ENCODE measurements at places on chromosomes 12 and 14.
A peak's percentile ranks its signal among the peaks of the same experiment; 100 is the strongest.

- DNase-seq = no peak
Measured at GRCh38 chr12:561908-562593, 101.2 kb downstream of the NINJ2 start.

DNA sequence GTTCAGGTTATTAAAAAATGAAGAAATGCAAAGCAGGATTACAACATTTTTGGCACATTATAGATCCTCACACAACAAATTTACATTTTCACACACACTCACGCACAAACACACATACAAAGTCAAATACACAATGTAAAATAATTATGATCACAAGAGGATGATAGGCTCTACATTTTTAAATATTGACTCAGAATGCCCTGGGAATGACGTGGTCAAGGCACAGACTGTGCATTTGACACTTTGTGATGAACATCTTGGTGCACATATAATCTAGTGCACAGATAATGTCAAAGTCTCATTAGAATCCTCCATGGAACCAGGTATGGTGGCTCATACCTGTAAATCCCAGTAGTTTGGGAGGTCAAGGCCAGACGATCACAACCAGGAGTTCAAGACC is 49.4 kb downstream of the DPF3 start:
- peak; percentile 41 for DNase-seq

DNA sequence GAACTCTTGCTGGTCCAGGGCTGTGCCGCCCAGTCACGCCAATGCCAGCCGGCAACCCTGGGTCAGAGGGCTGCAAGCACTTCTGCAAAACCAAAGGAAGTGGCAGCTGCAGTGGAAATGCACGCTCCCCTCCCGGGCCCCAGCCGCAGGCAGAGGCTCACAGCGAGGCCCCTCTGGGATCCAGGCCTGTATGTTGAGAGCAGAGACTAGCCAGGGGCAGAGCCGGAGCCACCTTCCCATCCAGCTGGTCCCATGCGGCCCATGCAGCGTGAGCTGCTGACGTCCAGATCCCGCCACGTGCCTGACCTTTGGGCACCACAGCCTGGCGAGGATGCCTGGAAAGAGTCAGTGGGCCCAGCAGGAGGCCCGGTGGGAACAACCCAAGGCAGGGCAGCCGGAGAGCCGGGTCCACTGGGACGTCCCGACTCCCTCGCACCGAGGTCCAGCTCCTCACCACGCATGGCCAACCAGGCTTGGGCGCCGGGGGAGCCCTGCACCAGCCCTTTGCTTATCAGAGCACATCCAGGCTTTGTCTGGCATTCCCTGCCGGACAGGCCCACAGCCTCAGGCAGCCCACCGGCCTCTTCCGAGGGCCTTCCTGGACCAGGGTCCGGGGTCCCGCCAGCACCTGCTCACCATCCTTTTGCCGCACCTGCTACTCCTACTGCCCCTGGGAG is 4.3 kb downstream of the GPR132 start:
- no peak for DNase-seq

DNA sequence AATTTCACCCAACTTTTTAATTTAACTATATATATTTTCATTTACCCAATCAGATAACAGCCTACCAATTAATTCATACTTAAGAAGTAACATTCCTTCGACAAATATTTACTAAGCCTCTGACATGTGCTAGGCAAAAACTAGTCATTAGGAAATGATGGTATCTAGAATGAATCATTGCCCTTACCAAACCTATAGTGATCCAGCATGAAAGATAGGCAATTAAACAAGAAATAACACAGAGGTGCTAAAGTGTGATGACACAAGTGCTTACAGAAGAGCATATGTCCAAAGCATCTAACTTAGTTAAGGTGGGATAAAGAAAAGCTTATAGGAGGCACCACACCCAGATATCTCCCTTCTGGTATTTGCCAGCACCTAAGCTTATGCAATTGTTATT is 166.5 kb upstream of the RASSF8 start:
- no peak for DNase-seq

DNA sequence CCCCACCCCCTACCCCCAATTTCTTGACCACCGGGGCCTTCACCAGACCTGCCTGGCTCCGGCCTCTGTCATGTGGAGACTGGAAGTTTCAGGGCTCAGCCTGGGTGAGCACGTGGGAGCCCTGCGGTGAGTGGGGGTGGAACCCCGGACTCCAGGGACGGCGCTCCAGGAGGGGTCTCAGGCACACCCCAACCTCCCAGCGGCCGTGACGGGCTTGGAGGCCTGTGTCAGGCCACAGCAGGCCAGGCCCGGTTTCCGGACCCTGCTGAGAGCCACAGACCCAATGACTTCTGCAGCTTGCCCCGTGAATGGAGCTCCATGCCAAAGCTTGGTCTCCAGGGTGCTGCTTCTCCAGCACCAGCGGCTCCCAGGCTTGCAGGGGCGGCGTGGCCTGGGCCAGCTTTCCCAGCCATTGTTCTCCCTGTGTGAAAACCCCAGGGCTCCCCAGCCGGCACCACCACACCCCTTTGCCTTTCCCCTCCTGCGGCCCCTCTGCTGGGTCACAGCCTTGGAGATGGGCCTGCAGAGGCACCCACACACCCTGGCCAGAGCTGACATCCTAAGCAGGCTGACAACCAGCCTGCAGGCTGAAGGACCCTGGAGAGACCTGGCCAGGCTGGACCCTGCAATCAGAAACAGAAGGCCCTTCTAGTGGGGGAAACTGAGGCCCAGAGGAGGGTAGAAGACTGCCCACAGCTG is 186.2 kb upstream of the C14orf180 start:
- no peak for DNase-seq

DNA sequence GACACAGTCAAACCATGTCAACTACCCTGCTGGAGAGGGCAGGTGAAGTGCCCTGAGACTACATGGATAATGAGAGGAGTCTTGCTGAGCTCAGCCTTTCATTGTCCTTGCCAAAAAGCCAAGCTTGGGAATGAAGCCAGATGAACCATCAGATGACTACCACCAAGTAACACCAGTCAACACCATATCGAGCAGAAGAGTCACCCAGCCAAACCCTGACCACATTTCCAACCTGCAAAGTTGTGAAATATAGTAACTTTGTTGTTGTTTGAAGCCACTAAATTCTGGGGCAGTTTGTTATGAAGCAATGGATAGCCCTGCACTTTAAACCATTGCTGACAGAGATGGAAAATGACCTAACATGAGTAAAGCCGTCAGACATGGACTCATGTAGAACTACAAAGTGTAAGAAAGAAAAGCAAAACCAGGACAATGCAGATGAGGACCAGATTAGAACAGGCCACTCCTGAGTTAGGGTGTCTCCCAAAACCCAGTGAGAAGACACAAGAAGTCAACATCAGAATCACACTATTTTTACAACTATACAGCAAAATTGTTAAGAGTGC is 12.5 kb upstream of the CRADD start:
- DNase-seq = no peak
